Uterine smooth muscle cell (primary cell): ENCODE measurements at places on chromosomes 2 and 18. TPM values are rescaled to one million over a fixed set of nuclear protein-coding genes. Genes with fewer than 3 reads are reported as not detected.

Gene YIPF4
- total RNA-seq: 26.0 and 33.7 TPM in 2 replicates

Gene SUPT7L
- total RNA-seq: 18.5 and 22.0 TPM in 2 replicates

Gene TUBB8B
- not detected in 2 replicates for total RNA-seq

Gene SLC14A1
- total RNA-seq: 13.3 and 34.7 TPM in 2 replicates

Gene DLGAP1
- 0.12 and 0.33 TPM in 2 replicates for total RNA-seq

Gene KCNS3
- total RNA-seq: 9.6 and 10.9 TPM in 2 replicates

Gene KIF1A
- total RNA-seq: not detected in 2 replicates

Gene COLEC12
- total RNA-seq: 7.2 and 13.2 TPM in 2 replicates

Gene SLC5A7
- not detected in 2 replicates for total RNA-seq

Gene GLI2
- 4.9 and 5.1 TPM in 2 replicates for total RNA-seq

Gene NCKAP1
- 206 and 221 TPM in 2 replicates for total RNA-seq

Gene DNER
- 0.55 and 2.6 TPM in 2 replicates for total RNA-seq
